Calu3 (cell line): ENCODE measurements at places on chromosomes 1 and 21. TPM values are rescaled to one million over a fixed set of nuclear protein-coding genes. Genes with fewer than 3 reads are reported as not detected.

PTPRU gene
- 37.9 and 54.5 TPM in 2 replicates for total RNA-seq

ESPN gene
- total RNA-seq = 2.2 and 3.4 TPM in 2 replicates

SNX7 gene
- total RNA-seq = 22.2 and 22.8 TPM in 2 replicates

KCNK2 gene
- 0.47 and 1.1 TPM in 2 replicates for total RNA-seq

MSH4 gene
- total RNA-seq = 0.54 and 0.83 TPM in 2 replicates

- peak; percentile 76 for DNase-seq
Measured at GRCh38 chr1:15246960-15247614, at the start of gene FHAD1. TSS of gene FHAD1 (plus strand) at chr1:15247223. CDS start at chr1:15251785, 4,562 bp downstream.

DNA sequence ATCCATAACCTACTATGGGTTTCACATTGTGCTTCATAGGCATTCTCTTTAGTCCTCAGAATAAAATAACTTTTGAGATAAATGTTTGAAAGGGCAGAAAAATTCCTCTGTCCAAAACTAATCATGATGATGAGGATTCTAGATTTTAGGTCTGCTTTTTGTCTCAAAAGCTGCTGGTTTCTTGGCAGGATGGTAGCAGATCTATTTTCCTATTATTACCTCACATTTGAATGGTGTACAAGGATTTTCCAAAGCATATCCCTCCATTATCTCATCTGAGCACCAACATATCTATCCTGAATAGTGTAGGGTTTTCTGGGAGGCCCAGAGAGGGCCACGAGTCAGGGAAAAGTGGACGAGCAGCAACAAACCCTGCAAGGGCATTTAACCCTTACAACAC is 201.9 kb downstream of the PLPP3 start:
- DNase-seq = no peak

GRCh38 chr1:63321066-63321784 is 1.1 kb upstream of the FOXD3 start:
- DNase-seq = no peak

DNA sequence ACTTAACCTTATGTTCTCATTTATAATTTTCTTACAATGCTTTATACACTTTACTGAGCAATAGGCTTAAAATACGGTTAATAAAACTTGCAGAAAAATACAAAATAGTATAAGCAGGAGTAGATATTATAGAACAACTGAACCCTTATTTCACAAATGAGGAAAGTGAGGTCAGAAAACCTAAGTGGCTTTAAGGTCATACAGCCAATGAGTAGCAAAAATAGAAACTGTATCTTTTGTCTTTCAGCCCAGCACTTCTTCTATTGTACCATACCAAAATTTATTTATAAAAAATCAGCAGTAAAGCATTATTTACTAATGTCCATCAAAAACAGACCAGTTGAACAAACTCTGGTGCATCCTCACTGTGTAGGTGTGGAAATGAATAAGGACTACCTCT is 11.6 kb downstream of the FBXO42 start:
- no peak for DNase-seq

DNA sequence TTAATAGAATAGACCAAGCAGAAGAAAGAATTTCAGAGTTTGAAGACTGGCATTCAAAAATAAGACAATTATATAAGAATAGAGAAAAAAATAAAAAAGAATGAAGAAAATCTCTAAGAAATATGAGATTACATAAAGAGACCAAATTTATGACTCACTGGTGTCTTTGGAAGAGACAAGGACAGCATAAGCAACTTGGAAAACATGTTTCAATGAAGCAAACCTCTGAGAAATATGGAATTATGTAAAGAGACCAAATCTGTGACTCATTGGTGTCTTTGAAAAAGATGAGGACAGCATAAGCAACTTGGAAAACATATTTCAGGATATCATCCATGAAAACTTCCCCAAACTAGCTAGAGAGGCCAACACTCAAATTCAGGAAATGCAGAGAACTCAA is 60.4 kb upstream of the LYPLAL1 start:
- no peak for DNase-seq

GRCh38 chr1:6440198-6441126 is 15.9 kb downstream of the ESPN start:
- peak; percentile 75 for DNase-seq

GRCh38 chr1:167667536-167667935 is 37.5 kb downstream of the RCSD1 start:
- no peak for DNase-seq
